Activated B cell treated with CpG ODN at 0.5 μM for 24 hours (primary cell): ENCODE measurements at places on chromosomes 13 and 19. TPM values are rescaled to one million over a fixed set of nuclear protein-coding genes. Genes with fewer than 3 reads are reported as not detected.

Gene OR7A5
- not detected in 2 replicates for total RNA-seq

Gene UGGT2
- total RNA-seq, result 4.9 and 6.5 TPM in 2 replicates

DNA sequence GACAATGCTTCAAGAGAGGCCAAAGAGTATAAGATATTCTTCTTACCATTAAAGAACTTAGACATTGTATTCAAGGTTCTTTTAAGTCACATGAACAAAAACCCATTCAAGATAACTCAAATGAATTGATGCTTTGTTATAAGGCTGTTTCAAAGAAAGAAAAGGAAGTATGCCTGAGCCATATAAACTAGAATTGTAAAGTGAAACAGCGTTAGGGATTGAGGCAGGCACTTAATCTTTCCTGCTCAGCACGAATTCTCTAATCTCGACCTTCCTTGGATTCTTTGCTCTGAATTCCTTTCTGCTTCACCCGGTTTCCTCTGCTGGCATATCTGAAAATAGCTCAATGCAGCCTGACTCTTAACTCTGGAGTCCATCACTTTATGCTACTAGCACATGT lies 595.4 kb downstream of the DIAPH3 start:
- DNase-seq, result no peak

DNA sequence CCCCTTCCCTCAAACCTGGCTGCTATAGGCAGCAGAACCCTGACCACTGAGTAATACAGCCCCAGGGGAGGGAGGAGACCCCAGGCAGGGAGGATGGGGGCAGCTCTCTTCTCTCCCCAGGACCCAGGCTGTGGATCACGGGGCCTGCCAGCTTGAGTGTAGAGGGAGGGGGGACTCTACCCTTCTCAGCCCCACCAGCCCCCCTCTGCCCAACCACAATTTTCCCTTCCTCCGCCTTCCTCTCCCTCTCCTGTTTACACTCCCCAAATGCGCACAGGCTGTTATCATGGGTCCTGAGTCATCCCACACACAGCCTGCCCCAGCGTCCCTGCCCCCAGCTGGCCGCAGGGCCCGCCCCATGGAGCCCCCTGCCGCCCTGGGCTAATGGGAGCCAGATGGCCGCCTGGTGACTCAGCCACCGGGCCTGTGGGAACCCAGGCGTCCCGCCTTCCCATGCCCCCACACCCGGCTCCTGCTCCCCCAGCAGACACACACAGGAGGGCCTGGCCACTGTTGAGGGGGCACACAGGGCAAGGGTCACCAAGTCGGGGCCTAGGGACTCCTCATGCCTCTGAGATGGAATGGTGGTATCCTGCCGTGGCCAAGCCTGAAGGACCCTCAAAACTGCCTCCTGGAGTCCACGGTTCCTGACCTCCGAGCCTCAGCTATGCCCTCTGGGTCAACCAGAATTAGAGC lies 13.6 kb downstream of the CCDC97 start:
- DNase-seq, result no peak

DNA sequence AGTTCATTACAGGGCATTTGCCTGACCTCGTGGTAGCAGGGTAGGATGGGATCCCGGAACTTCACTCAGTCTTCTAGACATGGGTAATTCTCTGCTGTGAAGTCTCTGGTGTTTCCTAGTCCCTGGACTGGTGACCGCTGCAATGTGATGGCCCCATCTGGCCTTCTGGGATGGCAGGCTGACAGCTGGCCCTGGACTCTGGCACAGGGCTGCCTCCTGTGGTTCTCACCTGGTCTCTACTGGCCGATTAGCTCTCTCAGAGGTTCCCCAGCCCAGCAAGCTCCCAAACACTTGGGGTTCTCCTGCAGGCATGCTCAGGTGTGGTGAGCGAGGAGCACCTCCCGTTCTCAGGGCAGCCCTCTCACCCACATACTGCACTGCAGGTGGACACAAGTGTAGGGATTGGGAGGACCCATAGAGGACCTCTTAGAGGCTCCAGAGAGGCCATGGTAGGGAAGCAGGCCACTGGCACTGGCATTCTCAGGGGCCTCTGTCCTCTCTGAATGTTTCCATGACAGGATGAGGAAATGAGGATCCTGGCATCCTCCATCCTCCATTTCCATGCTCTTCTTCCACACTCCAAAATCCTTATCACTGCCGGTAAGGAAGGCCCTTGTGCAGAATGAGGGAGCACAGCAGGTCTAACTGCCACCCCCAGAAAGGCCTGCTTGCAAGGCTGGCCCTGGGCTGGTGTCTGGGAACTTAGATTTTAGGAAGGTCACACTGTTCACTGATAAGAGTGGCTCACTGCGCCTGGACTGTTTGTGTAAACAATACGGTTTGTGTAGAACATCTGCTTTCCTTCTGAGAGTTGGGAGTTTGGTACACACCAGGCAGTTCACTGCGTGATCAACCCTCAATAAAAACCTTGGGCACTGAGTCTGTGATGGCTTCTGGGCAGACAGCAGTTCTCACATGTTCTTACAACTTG lies 31.5 kb upstream of the FARP1 start:
- no peak for DNase-seq
